ENCODE measurements at places on chromosomes 16 and 17.

- DNase-seq = peak; percentile 97
Measured at GRCh38 chr17:78933025-78933958, 8.1 kb upstream of the TIMP2 start.

GRCh38 chr17:2456475-2456874 lies 55.2 kb downstream of the METTL16 start:
- no peak for DNase-seq

DNA sequence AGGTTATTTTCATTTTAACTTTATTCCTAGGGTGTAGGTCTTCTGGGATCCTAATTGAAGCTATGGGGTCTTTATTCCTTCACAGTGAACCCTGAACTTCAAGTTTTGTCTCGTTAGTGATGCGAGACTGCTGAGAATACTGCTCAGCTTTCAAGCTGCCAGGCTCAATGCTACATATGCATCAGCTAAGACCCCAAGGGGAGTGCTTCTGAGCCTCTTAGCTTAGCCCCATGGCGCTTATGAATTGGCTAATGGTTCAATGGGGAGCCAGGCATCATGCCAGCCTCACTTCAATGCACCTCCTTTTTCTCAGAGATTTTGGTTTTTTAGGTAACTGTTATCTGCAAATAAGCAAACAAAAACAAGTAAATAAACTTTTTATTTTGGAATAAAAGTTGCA lies 94.1 kb upstream of the SIAH1 start:
- no peak for DNase-seq

GRCh38 chr17:2874189-2874686 lies 78.0 kb downstream of the RAP1GAP2 start:
- no peak for DNase-seq

GRCh38 chr17:56182081-56182480 lies 28.8 kb downstream of the ANKFN1 start:
- DNase-seq = no peak

DNA sequence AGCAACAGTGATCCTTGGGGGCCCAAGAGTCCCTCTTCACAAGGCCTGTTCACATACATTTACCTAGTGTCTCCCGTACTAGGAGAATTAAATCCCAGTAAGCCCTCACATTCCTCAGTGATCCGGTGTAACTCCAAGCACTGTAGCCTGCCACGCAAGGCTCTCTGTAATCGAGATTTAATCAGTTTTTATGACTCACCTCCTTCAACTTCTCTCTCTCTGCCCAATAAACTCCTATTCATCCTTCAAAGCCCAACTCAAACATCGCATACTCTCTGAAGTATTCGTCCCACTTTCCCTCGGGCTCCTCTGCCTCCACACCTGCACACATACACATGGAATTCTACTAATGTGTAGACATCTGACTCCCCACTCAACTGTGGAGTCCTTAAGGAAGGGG lies 141.8 kb downstream of the CMIP start:
- DNase-seq = peak; percentile 79

GRCh38 chr16:30998852-30999761 lies 11.3 kb downstream of the STX1B start:
- DNase-seq = no peak

DNA sequence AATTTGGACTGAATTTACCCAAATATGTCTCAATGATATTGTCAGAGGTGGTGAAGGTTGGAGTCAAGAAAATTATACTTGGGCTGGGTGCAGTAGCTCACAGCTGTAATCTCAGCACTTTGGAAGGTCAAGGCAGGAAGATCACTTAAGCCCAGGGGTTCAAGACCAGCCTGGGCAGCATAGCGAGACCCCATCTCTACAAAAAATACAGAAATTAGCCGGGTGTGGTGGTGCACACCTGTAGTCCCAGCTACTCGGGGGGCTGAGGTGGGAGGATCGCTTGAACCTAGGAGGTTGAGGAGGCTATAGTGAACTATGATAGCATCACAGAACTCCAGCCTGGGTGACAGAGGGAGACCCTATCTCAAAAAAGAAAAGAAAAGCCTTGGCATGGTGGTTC lies 40.9 kb downstream of the LAT start:
- DNase-seq = no peak

- peak; percentile 19 for DNase-seq
Measured at GRCh38 chr16:64627288-64627687, 494.6 kb downstream of the CDH11 start.

GRCh38 chr16:79188739-79189122 lies 411.8 kb downstream of the MAF start:
- no peak for DNase-seq

DNA sequence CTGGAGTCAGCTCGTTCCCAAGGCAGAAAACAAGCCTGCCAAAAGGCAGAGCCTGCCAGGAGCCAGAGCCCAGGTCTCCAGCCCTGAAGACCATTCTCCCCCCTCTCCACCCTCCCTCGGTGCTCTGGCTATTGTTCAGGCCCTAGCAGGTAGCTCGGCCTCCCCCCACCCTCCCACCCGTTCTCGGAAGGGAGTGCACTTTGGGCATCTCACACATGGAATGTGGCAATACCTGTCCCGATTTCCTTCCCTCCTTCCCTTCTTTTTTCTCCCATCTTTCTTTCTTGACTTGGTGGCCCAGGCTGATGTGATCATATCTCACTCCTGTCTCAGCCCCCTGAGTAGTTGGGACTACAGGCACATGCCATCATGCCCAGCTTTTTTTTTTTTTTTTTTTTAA lies 12.4 kb downstream of the CNGB1 start:
- DNase-seq = no peak

GRCh38 chr17:45801421-45801820 lies 17.3 kb downstream of the CRHR1 start:
- no peak for DNase-seq

- no peak for DNase-seq
Measured at GRCh38 chr17:51381262-51381661, 120.9 kb downstream of the UTP18 start.

DNA sequence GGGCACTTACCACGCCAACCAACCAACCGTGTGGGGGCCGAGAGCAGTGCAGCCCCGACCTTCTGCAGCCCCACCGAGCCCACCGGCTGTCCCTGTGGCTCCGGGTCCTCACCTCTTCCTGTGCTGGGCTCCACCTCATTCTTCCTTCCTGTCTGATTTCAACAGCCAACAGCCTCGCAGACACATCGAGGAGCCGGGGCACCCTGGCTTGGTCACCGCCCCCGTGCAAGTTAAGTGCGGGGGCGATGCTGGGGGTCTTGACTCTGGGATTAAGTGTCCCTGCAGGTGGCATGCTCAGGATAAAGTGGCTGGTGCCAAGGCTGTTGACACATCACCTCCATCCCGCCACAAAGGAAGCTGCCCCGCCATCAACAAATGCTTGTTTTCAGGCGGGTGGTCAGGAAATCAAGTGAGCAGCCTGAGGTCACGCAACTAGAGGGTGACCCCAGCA lies at the start of gene NLRC3:
Gene NLRC3 (minus strand): TSS at position 102 of the 451 bp plus-strand sequence. CDS start 12,367 bp downstream, outside the sequence.
- no peak for DNase-seq

GRCh38 chr17:76371656-76372628 lies 12.5 kb upstream of the SPHK1 start:
- no peak for DNase-seq

DNA sequence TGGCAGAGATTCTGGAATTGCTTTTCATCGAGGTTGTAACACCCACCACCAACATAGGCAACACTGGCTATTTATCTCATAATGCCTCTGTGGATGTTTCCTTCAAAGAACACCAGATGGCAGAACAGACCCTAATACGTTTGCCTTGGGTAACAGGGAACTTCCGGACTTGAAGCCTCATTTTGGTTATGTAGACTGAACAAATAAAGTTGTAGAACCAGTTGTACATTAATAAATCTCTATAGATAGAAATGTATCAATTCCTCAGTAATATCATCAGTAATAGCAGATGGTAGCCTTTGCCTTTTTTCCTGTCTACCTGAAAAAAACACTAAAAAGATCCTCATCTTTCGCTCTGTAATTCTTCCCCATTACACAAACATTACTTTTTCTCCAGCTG lies 25.9 kb upstream of the APOH start:
- peak; percentile 86 for DNase-seq

GRCh38 chr16:4316108-4316863 lies 419 bp downstream of the GLIS2 start:
- peak; percentile 50 for DNase-seq

- peak; percentile 44 for DNase-seq
Measured at GRCh38 chr16:58814348-58814801, 80.3 kb upstream of the GOT2 start.

DNA sequence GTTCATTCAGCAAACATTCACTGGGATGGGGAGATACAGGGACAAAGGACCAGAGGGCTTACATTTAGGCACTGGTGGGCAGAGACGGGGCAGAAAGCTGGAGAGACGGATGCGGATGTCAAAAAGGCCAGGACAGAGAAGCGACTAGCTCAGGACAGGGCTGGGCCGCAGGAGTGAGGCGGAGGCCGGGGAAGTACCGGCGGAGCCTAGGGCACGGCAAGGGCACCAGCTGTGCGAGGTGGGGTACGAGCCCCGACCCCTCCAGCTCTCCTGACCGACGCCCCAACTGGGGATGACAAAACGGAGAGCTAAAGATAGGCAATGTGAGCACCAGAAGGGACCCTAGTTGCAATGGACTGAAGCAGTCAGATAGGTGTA lies 3.9 kb upstream of the SGCA start:
- DNase-seq = no peak

GRCh38 chr17:75173526-75173925 lies 9.2 kb downstream of the SUMO2 start:
- DNase-seq = no peak

- DNase-seq = no peak
Measured at GRCh38 chr17:58382108-58382871, 30.3 kb upstream of the SUPT4H1 start.

DNA sequence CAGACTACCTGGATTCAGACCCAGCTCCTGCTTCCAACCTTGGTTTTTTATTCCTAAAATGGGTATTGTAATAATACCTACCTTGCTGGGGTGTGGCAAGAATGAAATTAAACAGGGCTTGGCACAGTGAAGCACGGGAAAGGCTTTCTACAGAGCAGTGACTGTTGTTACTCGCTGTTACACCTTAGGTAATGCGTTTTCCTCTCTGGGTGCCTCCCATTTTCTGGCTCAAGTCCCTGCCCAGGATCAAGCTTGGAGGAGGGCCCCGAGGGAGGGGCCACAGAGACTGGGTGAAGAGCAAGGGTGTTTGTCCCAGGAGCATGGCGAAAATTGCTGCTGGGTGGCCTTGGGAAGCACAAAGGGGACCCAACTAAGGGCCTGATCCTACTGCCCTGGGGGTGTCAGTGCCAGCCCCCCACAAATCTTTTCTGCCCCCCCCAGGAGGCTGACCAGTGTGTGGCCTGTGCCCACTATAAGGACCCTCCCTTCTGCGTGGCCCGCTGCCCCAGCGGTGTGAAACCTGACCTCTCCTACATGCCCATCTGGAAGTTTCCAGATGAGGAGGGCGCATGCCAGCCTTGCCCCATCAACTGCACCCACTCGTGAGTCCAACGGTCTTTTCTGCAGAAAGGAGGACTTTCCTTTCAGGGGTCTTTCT lies 13.3 kb downstream of the MIEN1 start:
- no peak for DNase-seq

DNA sequence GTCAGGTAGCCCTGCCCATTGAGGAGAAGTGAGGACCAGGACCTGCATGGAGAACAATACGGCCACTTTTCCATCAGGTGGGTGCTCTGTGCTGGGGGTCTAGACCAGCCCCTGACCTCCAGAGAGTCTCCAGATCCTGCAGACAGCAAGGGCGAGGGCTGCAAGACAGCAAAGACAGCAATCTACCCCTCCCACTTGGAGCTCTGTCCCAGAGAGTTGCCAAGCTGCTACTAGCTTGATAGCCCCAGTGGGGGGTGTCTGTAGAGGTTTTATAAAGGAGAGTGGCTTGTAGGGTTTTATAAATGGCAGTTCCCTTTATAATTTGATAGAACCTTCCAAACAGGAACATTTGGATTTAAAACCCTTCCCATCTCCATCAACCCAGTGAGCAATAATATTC lies 16.7 kb upstream of the SLFN11 start:
- no peak for DNase-seq

DNA sequence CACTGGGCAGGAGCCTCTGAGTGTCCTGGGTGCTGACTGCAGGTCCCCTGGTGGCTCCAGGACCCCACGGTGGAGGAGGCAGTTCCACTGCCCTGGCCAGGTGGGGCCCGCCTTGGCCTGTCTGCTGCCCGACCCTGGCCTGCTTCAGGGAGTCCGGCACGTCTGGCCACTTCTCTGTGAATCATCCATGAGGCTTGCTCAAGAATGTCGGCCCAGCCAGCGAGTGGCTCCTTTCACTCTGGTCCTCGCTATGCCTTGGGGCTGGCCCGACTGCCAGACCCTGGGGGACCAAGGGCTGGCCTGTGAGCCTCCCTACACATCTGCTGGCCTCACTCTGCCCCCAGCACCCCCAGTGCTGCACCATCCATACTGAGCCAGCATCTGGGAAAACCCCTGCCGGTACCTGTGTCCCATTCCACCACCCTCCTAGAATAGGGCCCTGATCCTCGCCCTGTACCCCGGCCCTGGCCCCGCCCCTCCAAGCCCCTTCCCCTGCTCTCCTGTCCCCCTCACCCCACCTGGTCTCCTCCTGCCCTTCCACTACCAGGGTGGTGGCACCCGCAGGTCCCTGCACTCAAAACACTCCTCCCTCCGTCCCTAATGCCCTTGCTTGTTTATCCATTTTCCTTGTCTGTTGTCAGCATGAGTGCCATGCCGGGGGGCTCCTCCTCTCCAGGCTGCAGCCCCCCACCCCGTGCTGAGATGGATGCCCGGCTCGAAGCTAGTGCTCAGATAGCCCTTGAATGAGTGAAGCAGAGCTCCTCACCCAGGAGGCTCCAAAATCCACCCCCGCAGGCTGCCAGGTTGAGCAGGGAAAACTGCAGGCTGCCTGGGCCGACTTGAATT lies 35.5 kb downstream of the ADCY7 start:
- peak; percentile 73 for DNase-seq

DNA sequence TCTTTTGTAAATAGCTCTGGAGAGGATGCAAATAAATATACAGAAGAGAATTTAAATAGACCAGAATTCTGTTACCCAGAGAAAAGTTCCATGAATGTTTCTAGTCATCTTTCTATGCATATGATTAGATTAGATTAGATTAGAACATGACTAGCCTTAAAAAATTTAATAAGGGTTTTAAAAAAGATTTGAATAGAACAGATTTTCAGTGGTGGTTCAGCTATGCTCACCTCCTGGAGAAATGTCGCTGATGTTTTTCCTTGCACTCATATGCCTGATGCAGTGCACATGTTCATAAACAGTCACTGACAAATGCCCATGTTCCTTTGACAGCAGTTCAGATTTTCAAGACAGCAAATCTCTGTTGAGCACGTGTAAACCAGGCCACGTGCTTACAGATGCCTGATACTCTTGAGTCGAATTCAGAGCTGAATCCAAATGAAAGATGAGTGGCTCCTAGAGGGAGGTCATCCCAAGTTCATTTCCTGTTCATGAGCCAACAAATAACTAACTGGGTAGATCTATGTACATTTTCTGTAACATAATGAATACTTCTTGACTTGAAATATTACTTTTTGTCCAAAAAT lies 19.9 kb upstream of the RAB11FIP4 start:
- no peak for DNase-seq

DNA sequence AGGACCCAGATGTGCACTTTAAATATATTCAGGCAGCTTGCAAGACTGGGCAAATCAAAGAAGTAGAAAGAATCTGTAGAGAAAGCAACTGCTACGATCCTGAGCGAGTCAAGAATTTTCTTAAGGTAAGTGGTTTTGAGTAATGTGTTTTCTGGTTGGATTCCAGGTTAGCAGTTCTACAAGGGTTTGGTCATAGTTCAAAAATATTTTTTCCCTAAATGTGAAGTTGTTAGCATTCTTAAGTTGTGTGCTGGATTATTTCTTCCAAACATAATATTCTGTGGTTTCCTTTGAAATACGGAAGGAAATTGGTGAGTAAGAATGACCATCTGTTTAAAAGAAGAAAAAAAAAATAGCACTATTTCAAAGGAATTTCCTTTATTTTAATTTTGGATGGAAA lies 38.4 kb downstream of the PTRH2 start:
- peak; percentile 98 for DNase-seq

All from ACHN (cell line).